Left renal cortex interstitium (tissue), 4 donors: ENCODE measurements at places on chromosomes 7 and 10. TPM values are rescaled to one million over a fixed set of nuclear protein-coding genes. Genes with fewer than 3 reads are reported as not detected.

Gene ANKRD7
- polyA plus RNA-seq = 3.6 TPM

DNA sequence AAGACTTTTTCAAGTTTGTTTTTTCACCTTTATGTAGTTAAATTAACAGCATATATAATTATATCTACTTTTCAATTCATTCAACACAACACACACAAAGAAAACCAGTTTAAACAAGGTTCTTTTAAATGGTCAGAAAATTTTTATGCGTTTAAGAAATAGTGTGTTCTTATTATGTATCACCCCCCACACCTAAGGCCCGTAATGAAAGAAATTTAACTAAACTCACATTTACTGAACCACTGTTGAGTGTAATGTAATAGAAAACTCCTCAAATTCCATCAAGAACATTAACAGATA is 19.0 kb upstream of the ITGB8 start:
- no peak for DNase-seq

- DNase-seq = no peak
These were observed 88.1 kb downstream of the TCF7L2 start for GRCh38 chr10:113038183-113038582.

Gene CUBN
- 100 TPM for polyA plus RNA-seq

DNA sequence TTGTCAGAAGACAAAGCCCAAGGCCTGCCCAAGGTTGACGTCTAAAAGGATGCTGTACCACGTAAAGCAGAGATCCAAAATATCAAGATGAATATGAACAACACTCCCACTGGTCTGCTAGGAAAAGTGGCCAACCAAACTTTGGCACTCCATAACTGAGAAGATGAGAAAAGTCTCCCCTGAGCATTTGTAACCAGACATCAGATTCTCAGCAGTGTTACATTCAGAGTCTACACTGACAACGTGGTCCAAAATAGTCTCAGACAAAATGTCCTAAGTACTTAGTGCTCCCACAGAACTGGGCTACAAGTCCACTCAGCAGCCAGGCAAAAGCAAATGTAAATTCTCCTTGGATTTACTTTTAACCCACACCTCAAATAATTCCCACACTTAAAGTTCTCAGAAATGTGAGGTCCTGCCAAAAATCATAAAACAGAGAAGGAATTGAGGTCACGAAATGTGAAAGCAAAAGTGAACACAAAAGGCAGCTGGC is 185.1 kb upstream of the NOBOX start:
- no peak for DNase-seq

DNA sequence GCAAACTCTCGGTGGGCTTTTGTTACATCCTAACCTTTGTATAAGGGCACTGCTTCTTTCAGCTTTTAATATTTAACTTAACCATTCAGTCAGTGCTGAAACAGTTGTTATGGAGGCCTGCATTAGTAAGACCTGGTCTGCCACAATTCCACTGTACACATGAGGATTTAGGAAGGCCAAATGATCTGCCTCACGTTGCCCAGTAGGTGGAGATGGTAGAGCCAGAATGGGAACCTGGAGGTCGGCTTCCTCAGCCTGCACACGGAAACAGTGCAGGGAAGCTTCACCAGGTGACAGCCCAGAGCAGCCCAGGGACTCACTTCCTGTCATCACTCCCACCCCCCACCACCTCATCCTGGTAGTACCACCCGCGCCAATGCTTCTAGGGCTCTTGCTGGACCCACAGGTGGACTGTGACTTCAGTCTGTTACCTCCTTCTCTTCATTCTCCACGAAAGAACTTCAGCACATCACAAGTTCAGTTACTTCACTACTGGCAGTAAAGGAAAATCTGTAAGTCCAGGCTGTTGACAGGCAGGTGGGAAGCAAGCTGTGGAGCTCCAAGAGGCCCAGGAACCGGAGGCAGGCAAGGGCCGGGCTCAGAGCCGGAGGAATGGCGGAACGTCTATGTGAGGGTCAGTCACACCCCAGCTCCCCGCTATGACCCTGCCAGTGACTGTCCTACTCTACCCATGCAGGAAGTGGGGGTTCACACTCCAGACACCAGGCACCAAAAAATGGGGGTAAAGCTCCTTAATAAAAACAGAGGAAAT is 480.3 kb upstream of the C7orf33 start:
- DNase-seq = no peak

DNA sequence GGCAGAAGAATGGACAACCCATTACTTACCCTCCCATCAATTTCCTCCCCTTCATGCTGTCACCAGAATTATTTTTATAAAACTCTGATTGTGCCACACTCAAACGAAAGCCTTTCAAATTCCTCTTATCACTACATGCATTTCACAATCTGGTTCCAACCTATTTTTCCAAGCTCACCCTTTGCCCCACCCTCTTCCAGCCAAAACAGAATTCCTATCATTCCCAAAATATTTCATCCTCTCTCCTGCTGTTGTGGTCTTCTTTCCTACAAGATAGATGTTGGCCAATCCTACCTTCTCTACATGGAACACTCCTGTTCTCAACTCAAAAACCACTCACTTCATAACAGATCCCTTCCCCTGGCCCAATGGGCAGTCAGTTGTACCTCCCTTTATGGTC is 111.5 kb downstream of the ELAPOR2 start:
- no peak for DNase-seq

- no peak for DNase-seq
These were observed 495.2 kb downstream of the TCERG1L start for GRCh38 chr10:130816116-130816901.

DNA sequence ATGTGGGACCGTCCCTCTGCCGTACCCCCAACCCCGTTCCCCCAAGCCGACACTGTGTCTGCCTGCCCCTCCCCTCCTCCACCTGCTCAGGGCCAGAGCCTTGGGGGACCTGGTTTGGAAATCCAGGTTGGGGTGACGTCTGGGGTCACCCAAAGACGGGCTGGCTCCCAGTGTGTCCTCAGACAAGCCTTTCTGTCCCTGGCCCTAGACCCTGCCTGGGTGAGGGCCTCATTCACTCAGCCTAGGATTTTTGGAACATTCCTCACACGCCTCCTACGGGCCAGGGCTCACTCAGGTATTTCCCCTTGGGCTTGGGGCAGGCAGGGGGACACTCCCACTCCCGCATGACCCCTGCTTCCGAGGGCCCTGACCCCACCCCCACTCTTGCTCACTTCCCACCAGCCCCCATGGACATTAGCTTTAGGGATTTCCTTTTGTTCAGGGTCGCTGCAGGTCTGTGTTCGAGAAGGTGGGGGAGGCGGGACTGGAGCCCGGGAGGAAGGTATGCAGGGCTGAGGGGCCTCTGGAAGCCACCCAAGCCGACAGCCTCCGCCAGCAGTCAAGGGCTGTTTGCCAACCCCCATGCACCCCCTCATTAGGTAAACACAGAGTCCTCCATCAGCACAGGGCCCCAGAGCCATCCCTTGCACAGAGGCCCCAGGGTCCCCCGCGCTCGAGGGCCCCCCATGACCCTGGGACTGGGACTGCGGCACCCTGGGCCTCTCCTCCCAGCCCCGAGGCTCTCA is 35.1 kb downstream of the PDGFA start:
- no peak for DNase-seq

- DNase-seq = no peak
These were observed 4.4 kb downstream of the IFIT3 start for GRCh38 chr10:89332123-89332633.

DNA sequence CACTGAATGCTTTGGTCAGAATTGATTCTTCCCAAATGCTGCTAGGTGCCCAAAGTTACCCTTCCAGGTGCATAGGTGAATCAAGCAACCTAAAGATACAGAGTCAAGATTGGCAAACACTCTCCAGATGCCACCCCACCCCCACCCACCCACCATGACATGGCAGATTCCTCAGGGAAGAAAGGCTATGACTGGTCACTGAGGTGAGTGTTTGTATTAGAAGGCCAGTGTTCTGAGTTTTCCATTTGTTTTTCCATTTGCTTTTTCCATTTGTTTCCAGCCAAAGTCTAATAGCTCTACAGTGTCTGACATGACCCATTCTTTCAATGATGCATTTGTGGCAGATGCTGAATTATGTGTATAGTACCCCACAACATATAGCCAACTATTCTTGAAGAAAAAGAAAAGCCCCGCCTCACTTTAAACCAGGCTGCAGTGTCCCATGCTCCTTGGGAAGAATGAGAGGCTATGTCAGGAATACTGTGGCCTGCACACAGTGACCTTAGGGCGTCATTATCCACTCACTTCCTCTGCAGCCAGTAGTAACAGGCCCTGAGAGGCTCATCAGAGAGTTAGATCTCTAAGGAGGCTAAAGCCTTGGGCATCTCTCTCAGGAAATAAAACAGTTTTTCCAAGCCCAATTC is 16.1 kb upstream of the HIBADH start:
- no peak for DNase-seq

Gene SP8
- polyA plus RNA-seq = not detected

Gene HOXA1
- 2.6 TPM for polyA plus RNA-seq

Gene OIT3
- 2.5 TPM for polyA plus RNA-seq

GRCh38 chr7:47351233-47352154 is 230.4 kb downstream of the TNS3 start:
- no peak for DNase-seq

GRCh38 chr10:73773152-73773879 is 8.5 kb upstream of the CHCHD1 start:
- no peak for DNase-seq

Gene HIPK2
- 103 TPM for polyA plus RNA-seq

GRCh38 chr10:6014241-6014761 is 37.0 kb upstream of the IL15RA start:
- peak; percentile 6 for DNase-seq

GRCh38 chr10:14162629-14163344 is 167.9 kb downstream of the FRMD4A start:
- no peak for DNase-seq

GRCh38 chr10:114017271-114017670 is 26.4 kb upstream of the ADRB1 start:
- DNase-seq = no peak

GRCh38 chr10:110357252-110357780 is 52.6 kb upstream of the SMNDC1 start:
- no peak for DNase-seq

Gene SHH
- 3.2 TPM for polyA plus RNA-seq

DNA sequence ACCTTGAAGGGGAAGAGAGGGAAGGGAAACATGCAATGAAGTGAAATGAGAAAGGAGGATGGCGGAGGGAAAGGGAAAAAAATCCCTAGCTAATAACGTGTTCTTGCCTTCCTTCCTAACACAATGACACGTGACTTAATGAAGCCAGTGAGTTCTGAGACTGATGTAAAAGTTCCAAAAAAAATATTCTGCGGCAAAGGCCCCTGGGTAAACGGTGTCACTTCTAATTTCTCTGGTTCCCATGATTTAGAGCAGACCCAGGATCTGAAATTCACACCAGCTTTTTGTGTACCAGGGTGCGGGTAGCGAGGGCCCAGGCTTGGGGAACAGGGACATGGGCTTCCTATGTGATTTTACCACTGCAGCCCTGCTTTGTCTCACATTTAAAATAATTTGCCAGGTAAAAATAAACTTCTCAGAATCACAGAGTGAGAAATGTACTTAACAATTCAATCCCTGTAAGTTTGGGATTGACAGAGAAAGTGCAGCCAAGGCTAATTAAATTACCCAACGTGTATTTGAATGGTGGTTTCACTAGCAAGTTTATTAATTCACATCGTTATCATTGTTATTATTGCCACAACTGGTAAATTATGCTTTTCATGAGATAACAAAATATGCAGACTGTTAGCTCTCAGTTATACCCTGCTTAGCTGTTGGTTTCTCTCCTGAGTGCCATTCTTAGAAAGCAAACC is 182.4 kb downstream of the SEM1 start:
- DNase-seq = no peak

DNA sequence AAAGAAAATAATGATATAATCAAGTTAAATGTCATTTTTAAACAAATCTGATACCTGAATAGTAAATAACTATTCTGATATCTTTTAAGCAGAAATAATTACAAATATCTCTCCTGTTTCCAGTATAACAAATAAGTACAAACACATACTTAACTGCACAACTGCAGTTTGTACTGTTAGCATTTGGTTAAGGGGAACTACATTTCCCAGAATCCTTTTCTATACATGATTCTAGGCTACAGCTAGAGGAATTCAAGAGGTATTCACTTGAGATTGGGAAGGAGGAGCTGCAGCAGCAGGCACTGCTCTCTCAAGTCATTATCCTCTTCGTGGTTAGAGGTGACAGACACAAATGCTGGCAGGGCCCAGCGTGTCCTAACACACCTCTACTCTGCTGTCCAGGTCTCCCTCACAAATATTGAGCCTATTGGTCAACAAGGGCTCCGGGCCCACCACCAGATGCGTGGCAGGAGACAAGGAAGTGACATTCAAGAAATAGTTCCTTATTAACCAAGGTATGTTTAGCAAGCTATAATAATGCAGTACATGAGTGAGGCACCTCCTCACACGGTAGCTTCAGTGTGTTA is 255.1 kb upstream of the MKLN1 start:
- no peak for DNase-seq

Gene PBLD
- 80.5 TPM for polyA plus RNA-seq

DNA sequence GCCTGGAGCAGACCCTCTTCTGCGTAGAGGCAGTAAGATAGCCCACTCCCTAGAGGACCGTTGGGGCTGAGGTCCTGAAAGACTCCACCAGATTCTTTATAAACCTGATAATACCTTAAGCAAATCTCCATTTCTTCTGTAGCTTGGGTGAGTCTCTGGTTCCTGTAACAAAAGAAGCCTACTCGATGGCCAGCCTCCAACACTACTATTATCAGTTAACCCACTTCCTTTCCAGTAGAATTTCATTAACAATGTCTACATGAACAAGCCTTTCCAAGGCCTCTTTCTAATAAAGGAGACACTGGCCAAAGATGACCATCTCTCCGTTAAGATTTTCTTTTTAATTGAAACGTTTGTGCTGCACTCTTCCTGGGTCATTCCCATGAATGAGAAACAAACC is 201.7 kb upstream of the KCTD7 start:
- DNase-seq = no peak

GRCh38 chr7:148699024-148699781 is 500 bp downstream of the CUL1 start:
- DNase-seq = peak; percentile 37

Gene UNCX
- polyA plus RNA-seq = 19.5 TPM

Gene GSAP
- 9.2 TPM for polyA plus RNA-seq

DNA sequence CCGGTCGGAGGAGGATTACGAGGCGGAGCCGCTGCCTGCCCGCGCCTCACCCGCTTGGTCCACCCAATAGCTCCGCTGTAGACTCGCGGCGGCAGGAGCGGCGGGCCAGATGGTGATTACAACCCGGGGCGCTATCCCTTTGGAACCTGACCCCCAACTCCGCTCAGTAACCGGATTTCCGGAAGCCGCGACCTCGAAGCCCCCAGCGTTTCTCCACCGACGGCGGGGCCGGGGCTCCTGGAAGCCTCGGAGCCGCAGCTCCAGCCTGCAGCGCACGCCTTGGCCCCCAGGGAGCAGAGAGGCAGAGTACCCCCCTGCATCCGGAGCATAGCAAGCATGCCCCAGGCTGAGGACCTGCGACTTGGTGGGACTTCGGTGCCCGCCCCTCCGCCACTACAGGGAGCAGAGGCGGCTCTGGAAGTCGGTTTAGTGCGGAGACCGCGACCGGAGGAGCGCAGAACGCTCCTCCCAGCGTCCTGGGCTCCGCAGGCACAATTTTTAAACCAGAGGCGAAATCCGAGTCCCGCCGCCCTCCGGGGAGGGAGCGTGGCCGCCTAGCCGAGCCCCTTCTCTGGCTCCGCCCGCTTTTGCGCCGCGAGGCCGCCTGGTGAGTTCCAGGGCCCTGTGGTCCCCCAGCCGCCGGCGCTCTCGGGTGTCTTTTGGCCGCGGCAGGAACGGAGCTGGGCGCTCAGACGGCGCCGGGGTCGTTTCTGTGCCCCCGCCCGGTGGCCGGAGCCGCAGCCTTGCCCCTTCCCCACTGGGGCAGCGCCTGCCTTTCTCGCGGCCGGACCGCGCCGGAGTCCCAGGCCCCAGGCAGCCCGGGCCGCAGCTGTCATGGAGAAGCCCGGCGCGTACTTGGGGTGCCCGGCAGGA is 28.2 kb upstream of the BMS1 start:
- DNase-seq = no peak

Gene CNNM1
- polyA plus RNA-seq = 2.1 TPM

Gene ENKUR
- polyA plus RNA-seq = 5.0 TPM
